NCI-H460 (cell line): ENCODE measurements at places on chromosomes 11 and 22.
A peak's percentile ranks its signal among the peaks of the same experiment; 100 is the strongest.

DNA sequence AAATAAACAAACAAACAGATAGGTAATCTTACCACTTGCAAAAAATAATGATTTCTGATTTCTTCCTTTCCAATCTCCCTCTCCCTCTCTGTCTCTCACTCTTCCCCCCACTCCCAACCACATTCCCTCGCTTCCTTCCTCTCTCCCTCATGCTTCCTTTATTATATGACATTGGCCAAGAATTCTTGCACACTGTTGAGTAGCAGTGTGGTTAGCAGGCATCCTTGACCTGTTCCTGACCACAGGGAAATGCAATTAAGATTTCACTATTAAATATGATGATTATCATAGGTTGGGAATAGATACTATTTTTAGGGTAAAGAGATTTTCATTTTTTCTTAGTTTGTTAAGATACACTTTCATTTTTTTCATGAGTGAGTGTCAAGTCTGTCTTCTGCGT lies 14.7 kb upstream of the PLAAT4 start:
- DNase-seq, result no peak

DNA sequence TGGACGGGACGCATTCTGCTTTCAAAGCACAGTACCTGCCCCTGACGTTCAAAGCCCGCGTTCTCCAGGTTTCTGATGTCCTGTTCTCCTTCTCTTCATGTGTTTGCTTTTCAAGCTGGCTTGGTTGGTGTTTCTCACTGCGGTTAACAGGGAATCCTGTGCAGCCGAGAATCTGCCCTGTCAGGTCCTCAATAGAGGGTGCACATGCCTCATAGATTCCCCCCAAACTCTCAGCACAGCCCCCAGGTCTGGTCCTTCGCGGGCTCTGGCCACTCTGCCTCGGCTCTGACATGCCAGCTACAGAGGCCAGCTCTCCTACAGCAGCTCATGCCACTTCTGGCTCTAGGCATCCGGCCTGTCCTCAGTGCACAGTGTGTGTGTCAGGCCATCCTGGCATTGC lies 1343.8 kb downstream of the TBC1D22A start:
- no peak for DNase-seq

GRCh38 chr22:42560781-42561180 lies 7.0 kb downstream of the SERHL2 start:
- DNase-seq, result peak; percentile 14

DNA sequence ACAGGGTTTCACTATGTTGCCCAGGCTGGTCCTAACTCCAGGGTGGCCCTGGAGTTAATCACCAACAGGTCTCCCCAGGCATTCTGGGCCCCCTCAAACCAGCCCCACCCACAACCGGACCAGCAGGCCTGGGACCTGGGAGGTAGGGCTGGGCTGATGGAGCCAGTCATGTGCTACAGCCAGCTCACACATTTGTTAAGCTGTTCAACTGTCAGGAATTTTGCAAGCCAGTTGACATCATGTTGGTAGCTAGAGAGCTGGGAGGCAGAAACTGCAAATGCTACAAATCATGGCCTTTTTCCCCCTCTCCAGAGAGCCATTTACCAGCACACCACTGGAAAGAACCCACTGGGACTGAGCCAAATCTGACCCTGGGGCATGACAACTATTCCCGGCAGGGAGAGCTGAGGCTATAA lies 6.8 kb downstream of the ARHGAP1 start:
- DNase-seq, result no peak

DNA sequence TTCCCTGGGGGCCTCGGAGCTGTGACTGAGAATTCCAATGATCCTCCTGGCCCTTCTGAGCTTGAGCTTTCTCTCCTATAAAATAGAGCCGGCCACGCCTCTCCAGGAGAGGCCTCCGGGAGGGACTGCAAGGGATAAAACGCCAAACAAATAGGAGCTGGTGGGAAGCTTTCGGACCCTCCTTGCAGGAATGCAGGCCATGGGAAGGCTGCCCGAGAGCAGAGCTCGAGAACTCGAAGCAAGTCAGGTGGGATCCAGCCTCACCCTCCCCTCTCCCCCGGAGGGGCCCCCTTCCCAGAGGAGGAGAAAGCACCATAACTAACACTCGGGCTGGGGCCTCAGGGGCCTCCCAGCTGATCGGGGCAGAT lies 34.6 kb downstream of the FLRT1 start:
- DNase-seq, result no peak

DNA sequence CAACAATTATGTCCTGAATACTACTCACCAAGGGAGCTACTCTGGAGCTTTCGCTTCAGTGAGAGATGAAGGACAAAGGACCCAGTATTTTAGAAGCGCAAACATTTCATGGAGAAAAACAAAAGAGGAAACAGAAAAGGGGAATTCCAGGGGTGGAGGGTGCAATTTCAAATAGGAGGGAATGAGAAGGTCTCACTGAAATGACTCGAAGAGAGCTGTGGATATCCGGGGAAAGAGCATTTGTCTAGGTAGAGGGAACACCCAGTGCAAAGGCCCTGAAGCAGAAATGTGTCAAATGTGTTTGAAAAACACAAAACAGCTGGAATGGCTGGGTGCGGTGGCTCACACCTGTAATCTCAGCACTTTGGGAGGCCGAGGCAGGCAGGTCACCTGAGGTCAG lies 2.4 kb downstream of the RPS19BP1 start:
- no peak for DNase-seq

- DNase-seq, result no peak
These were observed 90.2 kb upstream of the ISX start for GRCh38 chr22:34975721-34976120.

DNA sequence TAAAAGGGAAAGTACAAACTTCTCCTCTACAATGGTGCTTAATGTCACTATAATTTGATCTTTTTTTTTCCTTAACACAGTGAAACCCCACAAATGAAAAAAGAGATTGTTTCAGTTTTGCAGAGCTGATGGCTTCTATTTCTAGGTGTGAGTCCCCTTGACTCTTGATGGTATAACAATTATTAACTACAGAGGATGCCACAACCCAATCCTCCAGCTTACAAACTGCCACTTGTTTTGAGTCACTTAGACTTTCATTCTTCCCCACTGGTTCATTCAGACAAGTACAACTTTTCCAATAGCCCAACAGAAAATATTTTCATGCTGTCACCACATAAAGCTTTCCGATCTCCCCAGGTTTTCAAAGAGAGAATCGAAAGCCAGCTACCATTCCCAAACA lies 812.2 kb downstream of the LRRC4C start:
- no peak for DNase-seq

- no peak for DNase-seq
These were observed 137.1 kb downstream of the TMEM135 start for GRCh38 chr11:87174870-87175269.

DNA sequence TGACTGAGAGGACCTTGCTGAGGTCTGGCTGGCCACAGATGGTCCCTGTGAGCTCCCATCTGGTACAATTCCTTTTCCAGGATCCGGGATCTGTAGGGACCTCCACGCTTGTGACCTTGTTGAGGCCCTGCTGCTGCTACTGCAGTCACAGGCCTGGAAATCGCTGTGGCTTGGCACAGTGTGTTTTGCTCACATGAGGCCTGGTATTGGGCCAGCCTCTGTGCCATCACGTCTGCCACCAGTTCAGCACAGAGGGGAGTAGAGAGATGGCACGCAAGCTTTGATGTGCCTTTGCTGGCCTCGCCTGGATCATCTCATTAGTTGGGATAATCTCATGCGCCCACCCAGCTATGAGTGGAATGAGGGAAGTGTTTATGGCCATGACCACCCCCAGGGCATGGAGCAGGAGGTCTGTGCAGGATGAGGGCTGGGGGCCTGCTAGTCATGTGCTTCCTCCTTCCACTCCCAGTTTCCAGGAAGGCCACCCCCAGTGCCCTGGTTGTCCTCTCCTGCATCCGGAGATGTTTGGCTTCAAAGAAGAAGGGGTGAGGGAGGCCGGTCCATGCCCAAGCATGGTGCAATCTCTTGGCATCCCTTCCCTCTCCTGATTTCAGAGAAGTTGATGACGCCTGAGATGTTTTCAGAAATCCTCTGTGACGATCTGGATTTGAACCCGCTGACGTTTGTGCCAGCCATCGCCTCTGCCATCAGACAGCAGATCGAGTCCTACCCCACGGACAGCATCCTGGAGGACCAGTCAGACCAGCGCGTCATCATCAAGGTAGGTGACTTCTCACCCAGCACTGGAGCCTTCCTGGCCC lies 22.4 kb downstream of the DERL3 start:
- DNase-seq, result no peak

- DNase-seq, result no peak
These were observed 468.2 kb downstream of the MIAT start for GRCh38 chr22:27125539-27125938.
